Activated CD4-positive, alpha-beta T cell treated with anti-CD3 and anti-CD28 coated beads, Interleukin-2, amount 10 ng/mL, durations not matched to agents 24 days and 14 days (primary cell): ENCODE measurements at places on chromosomes 16 and 17.

DNA sequence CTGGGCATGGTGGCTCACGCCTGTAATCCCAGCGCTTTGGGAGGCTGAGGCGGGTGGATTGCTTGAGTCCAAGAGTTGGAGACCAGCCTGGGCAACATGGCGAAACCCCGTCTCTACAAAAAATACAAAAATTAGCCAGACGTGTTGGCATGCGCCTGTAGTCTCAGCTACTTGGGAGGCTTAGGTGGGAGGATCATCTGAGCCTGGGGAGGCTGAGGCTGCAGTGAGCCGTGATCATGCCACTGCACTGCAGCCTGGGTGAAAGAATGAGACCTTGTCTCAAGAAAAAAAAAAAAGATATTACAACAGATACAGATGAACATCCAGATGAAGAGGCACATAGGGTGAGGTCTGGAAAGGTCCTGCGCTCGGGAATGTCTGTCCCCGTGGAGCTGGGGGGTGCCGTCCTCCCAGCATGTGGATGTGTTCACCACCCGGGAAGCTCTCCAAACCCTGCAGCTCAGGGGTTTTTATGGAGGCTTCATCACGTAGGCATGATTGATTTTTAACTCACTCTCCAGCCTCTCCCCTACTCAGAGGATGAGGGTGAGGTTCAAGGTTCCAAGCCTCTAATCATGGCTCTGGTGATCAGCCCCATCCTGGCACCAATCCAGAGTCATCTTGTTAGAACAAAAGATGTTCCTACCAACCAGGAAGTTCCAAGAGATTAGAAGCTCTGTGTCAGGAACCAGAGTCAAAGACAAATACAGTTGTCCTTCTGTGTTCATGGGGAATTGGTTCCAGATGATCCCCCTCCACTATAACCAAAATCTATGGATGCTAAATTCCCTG lies 85.0 kb upstream of the DNAJA2 start:
- no peak for DNase-seq

- peak; percentile 72 for DNase-seq
Measured at GRCh38 chr16:53159781-53160436, 105.1 kb downstream of the CHD9 start.

GRCh38 chr16:83685615-83686165 lies 122.1 kb upstream of the HSBP1 start:
- no peak for DNase-seq

- DNase-seq: peak; percentile 83
Measured at GRCh38 chr17:50872710-50873424, 6.7 kb upstream of the TOB1 start.

- no peak for DNase-seq
Measured at GRCh38 chr16:65384441-65384840, 262.6 kb upstream of the CDH11 start.

- peak; percentile 83 for DNase-seq
Measured at GRCh38 chr16:50274326-50275097, 8.2 kb downstream of the ADCY7 start.

DNA sequence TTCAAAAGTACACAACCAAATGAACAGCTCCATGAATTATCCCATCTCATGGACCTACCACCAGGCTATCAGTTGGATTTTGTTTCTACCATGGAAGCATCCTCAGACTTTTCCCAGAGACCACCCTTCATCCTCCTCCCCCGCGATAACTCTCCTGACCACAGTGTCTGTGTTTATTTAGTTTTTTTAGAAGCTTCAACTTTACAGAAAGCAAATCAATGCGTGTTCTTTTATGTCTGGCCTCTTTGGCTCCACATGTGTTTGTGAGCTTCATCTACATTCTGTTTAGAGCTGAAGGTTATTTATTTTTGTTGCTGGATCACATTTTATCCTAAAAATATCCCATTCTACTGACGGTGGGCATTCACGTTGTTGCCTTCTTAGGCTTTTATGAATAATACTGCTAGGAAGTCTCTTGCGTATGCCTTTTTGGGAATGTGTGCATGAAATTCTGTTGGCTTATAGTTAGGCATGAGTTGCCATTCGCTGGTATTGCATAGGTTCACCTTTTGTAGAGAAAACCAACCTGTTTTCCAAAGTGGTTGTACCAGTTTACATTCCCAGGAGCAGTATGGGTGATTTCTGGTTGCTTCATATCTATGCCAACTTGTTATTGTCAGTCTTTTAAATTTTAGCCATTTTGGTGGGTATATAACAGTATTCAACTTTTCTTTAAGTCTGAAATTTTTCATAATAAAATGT lies 83.0 kb downstream of the CMIP start:
- DNase-seq: no peak

GRCh38 chr17:78959803-78960202 lies 19.9 kb downstream of the LGALS3BP start:
- no peak for DNase-seq

DNA sequence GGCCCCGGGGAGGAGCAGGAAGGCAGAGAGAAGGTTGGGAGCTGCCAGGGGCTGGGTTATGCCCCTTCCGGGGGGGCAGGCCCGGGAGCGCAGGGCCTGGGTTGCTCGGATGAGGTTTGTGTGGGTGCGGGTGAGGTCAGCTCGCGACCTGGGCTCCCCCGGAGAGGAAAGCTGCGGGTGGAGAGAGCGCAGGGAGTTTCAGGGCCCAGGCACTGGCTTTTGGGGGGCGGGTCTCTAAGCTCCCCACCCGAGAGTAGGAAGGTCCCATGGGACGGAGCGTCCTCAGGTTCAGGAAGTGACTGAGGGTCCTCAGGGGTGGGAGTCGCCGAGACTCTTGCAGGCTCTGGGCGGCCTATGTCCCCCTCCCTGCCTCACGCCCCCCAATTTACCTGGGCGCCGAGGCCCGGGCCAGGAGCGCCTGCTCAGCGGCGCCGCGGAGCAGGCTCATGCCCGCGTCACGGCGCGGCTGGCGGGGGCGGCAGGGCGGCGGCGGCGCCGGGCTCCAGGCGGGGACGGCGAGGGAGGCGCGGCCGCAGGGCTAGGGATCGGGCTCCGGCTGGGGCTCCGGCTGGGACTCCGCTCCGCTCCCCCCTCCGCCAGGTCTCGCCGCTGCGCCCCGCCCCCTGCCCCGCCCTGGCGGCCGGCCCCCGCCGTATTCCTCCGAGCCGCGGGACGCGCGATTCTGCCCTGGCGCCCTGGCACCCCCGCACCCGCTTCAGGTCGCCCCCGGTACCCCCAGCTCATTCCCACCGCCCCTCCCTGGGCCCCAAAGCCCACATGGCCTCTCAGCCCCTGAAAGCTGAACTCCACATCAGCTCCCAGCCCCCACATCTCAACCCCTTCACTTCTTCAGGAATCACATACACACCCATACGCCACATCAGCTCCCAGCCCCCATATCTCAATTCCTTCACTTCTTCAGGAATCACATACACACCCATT lies at the start of gene DOK4:
DOK4 (minus strand) TSS at position 578 of the 942 bp plus-strand sequence. CDS start 6,986 bp downstream, outside the sequence.
- DNase-seq: peak; percentile 94

- no peak for DNase-seq
Measured at GRCh38 chr17:82015311-82015971, 7.2 kb downstream of the CENPX start.

- DNase-seq: no peak
Measured at GRCh38 chr16:4323845-4324488, 8.1 kb downstream of the GLIS2 start.

- DNase-seq: no peak
Measured at GRCh38 chr17:50184611-50185398, 16.6 kb downstream of the COL1A1 start.

- no peak for DNase-seq
Measured at GRCh38 chr17:42894283-42895184, 6.1 kb upstream of the G6PC1 start.

DNA sequence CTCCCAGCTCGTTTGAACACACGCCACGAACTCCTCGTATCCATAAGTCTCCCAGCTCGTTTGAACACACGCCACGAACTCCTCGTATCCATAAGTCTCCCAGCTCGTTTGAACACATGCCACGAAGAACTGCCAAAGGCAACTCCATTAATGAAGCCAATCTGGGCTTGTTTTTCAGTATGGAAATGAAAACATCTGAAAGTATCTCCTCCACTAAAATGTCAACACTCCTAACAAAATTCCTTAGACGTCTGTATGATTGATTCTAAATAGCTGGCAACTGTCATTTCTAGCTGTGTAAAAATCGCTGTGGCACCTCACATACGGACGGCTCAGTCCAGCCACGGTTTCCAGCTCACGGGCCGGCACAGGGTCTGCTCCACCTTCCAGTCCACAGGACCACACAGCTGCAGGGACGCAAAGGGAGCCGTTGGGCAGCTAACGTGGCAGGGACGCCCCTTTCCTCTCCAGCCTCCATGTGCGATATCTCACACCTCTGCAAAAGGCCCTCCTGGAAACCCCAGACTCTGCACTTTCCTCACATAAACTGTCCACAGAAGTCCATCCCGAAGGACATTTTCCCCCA lies 67.1 kb upstream of the METRNL start:
- DNase-seq: no peak

DNA sequence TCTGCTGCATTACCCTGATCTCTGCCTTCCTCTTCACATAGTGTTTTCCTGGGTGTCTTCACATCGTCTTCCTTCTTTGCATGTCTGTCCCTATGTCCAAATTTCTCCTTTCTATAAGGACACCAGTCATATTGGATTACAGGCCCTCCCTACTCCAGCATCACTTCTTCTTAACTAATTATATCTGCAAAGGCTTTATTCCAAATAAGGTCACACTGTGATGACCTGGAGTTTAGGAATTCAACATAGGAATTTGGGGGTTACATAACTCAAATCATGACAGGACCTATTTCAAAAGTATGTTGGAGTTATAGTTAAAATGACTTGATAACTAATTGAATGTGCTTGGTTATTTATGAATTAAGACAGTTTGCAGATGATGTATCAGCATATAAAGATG lies 490.5 kb upstream of the ERCC4 start:
- DNase-seq: no peak

GRCh38 chr17:33038740-33039139 lies 47.1 kb downstream of the SPACA3 start:
- DNase-seq: peak; percentile 71

DNA sequence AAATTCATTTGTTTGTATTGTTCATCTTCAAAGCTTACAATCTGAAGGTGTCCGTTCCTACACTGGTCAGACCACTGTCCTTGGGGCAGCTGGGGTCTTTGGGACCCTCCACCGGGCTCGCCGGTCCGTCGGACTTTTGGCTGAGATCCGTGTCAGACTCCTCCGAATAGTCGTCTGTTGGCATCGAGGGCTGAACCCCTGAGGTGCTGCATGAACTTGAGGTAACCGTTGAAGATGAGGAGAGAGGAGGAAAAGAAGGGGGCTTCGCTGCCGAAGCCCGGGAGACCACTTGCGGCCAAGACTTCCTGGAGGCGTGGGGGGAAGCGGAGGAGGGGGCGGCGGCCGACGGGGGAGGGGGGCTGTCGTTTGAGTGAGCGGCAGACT lies 260.8 kb downstream of the ZFHX3 start:
- DNase-seq: no peak

DNA sequence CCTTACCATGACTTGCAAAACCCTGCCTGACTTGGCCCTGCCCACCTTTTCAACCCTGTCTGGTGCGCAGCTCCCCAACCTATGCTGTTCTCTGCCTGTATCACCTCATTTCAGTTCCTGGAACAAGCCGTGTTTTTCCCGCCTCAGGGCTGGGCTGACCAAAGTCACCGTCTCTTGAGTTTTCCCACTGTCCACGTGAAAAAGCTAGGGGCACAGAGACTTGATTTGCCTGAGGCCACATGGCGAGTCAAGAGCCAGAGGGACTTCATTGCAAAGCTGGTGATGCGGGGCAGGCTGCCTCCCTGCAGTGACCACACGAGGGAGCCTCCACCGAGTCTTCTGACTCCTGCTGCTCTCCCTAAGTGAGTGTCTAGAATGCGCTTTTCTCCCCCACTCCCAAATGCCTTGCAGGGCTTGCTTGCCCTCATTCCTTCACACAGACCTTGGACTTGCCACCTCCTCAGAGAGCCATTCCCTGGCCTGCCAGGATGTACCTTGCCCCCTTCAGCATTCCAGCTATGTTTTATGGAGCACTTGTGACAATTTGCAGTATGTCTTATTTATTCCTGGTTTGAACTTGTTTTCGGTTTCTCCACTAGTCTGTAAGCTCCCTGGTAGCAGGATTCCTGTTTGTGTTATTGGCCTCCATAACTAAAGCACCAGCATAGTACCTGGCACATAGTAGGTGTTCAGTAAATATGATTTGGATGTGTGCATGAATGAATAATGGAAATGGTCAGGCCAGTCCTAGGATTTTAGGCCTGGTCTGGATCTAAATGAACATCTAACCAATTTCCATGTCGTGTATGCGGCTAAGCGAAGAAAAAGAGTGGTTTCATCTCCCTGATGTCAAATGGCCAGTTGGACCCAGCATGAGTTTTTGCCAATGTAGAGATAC lies 252.3 kb downstream of the SNX29 start:
- peak; percentile 64 for DNase-seq

GRCh38 chr16:48446534-48446920 lies 61.3 kb upstream of the SIAH1 start:
- no peak for DNase-seq

DNA sequence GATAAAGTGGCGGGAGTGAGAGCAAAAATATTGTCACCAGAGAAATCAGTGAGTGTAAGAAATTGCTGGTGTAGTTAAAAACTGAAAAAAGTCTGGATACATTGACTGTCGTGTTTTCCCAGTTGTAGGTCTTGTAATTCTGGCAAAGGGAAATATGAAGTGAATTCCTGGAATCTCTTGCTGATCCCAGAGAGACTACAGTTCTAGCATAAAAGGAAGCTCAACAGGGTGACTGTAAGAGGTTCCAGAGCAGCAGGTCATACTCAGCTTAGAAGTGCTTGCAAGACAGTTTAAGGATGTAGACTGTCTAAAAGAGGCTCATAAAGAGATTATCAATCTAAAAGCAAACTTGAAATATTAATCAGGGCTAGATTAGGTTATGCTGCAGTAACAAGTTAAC lies 290.8 kb upstream of the HSBP1 start:
- DNase-seq: no peak

GRCh38 chr17:4958102-4958501 lies 7.2 kb downstream of the ENO3 start:
- DNase-seq: no peak
